Left lung (tissue), 14 donors: ENCODE measurements at places on chromosomes 6 and 20. TPM values are rescaled to one million over a fixed set of nuclear protein-coding genes. Genes with fewer than 3 reads are reported as not detected.

CBLN4 gene
- total RNA-seq, result 4.7 TPM

- no peak overlapping the region for H3K27ac ChIP-seq
- H3K4me3 ChIP-seq, result no peak overlapping the region
- no peak for DNase-seq
- H3K36me3 ChIP-seq, result no peaks in the 10 kb centered on the region
Measured at GRCh38 chr6:98295515-98296175, 538.7 kb upstream of the POU3F2 start.

FKBP1C gene
- 1.9 TPM for total RNA-seq

DNA sequence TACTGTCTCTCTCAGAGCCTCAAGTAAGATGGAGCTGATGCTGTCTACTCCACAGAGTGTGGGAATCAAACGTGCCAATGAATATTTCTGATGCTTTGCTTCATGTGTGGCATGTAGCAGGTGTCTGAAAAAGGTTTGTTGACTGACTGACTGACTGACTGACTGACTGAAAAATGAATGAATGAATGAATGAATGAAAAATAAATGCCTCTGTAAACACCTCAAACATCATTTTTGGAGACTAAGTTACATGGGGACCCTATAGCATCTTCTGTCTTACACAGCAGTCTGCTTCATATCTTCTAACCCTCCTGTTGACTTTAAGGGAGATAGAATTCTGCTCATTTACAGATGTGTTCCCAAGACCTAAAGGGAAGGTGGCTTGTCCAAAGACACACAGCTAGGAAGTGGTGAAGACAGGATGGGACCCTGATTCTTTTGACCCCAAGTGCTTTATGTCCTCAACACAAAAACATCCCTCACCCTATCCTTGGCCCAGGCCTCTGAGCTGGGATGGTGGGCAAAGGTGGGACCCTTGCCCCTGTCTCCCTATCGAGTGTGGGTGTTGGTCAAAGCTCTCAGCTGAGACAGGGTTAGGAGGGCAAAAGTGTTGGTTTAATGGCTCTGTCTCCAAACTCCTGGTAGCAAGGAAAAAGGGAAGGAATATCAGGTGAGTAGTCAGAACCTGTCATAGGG is 104.4 kb downstream of the TOX2 start:
- H3K27ac ChIP-seq, result no peak overlapping the region
- no peak for DNase-seq
- H3K27me3 ChIP-seq, result peaks cover 7% of the 10 kb centered on the region
- no peak overlapping the region for H3K4me3 ChIP-seq

RTN4IP1 gene
- total RNA-seq, result 4.6 TPM

PTPRK gene
- total RNA-seq, result 57.1 TPM

GRCh38 chr6:41770381-41771057 is 9.2 kb downstream of the FRS3 start:
- no peaks in the 10 kb centered on the region for H3K27me3 ChIP-seq
- no peak overlapping the region for H3K4me3 ChIP-seq
- DNase-seq, result no peak
- peaks cover 4% of the 10 kb centered on the region for H3K4me1 ChIP-seq
